ENCODE measurements at places on chromosomes 5 and 9.

- DNase-seq, result no peak
Observed at GRCh38 chr9:121771418-121771817, 120.0 kb downstream of the DAB2IP start.

DNA sequence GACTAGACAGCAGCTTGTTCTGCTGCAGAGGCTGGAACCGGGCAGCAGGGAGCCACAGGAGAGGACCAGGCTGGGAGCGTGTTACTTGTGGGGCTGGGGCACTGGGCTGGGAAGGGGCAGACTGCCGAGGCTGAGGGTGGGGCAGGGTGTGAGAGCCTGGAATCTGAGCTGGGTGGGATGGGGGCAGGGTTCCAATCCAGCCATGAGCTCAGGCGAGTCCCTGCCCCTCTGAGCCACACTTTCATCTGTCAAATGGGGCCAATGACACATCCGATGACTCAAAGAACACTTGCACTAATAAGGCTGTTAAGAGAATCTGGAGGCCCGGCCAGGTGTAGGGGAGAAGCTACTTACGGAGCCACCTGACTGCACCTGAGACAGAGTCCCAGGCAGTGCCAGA is 18.7 kb upstream of the WDR38 start:
- DNase-seq, result no peak

GRCh38 chr5:139298242-139298641 is 4.7 kb downstream of the MATR3 start:
- DNase-seq, result no peak

DNA sequence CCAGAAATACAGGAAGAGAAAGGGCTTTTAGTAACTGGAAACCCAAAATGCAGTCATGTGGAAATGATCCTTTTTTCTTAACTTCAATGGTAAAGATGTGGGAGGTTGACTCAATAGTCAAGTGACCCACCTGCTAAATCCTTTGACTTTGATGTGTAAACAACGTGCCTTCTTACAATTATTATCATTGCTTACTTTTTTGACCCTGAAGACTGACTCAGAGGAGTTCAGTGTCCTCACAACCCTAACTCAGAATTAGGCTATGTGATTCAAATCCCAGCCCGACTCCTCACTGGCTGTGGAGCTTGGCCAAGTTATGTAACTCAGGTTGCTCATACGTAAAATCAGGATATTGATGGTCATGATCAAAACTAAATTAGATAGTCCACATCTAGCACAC is 27.9 kb downstream of the ANXA1 start:
- no peak for DNase-seq

DNA sequence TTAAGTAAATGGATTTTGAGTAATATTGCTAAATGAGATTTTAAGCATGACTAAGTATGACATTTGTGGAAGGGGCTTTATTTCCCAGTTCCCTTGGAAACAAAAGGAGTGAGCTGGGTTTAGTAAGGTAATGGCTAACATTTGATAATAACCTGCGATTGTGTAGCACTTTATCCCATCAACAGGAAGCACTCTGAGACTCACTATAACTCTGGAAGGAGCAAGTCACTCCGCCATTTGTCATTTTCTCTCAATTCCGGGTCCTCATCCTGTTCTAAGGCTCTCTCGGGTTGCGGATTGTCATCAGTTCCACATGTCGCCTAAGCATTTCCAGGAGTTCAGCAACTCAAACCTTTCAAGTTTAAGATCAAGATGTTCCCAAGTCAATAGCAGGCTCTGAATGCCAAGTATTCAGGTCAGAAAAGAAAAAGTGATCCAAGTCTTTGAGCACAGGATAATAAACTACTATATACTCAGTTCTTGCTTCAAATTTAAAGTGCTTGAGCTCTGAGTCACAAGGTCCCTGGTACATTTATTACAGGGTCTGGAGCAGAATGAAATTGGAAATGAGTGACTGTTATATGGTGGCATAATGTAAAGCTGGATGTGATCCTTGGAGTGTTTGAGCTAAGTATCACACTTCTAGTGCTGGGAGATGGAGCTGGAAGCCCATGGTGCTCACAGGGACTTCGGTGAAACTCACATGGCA is 39.3 kb downstream of the CAPSL start:
- no peak for DNase-seq

DNA sequence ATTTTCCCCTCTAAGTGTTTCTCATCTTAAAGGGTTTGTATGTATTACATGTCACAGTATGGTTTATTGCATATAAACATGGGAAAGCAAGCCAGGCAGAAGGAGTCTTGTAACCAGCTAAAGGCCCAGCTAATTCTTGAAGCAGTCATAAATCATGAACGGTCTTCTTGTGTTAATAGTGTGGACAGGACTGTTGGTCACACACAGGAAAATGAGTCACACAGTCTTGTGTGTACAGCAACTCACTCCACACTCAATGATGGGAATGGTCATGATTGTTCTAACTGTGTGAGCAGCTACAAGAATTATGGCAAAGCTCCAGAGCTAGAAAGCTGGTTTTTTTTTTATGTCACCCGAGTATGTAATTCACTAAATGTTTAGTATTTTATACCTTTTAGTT is 123.9 kb downstream of the GHR start:
- no peak for DNase-seq
